WTC11 (cell line): ENCODE measurements at places on chromosomes 2 and 18. TPM values are rescaled to one million over a fixed set of nuclear protein-coding genes. Genes with fewer than 3 reads are reported as not detected.

Gene RTP5
- not detected in 3 replicates for total RNA-seq

GRCh38 chr2:7083580-7084509 lies 166.6 kb downstream of the RNF144A start:
- peak; percentile 39 for DNase-seq
- H3K27ac ChIP-seq: no peak overlapping the region
- H3K36me3 ChIP-seq: no peaks in the 10 kb centered on the region
- no peaks in the 10 kb centered on the region for H3K4me1 ChIP-seq

DNA sequence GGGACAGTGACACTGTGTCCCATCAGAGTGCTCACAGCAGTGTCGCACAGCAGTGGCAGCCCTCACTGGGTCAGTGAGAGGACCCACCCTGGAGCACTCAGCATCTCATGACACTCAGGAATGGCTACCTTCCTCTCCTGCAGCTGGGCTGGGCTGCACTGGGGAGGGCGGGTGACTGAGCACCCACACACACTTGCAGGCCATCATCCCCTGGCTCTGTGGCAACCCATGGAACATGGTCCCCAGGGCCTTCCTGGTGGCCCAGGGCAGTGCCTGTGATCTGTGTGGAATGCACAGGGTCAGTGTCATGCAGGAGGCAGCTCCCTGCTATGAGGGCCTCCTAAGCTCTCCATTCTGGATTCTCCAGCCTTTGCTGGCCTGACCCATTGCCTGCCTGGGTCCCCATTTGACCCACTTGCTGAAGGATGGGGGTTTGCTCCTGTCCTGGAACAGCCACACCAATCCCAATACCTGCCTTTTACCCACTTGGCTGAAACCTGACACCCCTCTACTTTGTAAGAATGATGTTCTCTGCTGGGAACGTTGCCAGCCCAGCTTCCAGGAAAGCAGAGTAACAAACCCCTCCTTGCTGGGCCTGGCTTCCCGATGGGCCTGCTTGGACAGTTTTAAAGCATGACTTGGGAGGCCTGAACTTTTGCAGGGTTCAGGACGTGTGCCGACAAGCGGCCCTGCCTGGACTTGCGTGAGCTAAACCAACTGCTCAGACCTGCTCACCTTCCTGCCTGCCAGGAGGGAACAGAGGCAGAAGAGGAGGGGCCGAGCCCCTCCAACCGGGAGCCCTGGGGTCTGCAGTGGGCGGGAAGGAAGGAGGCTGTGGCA lies 13.7 kb downstream of the HS6ST1 start:
- H3K4me3 ChIP-seq: no peak overlapping the region
- H3K27me3 ChIP-seq: no peaks in the 10 kb centered on the region
- H3K4me1 ChIP-seq: peaks cover 57% of the 10 kb centered on the region
- no peaks in the 10 kb centered on the region for H3K36me3 ChIP-seq
- DNase-seq: peak; percentile 48

Gene SCYGR5
- not detected in 3 replicates for total RNA-seq

Gene HSBP1L1
- 1.4 to 1.7 TPM (median 1.6 TPM) in 3 replicates for total RNA-seq

Gene TRIP12
- total RNA-seq: 146 to 152 TPM (median 149 TPM) in 3 replicates

DNA sequence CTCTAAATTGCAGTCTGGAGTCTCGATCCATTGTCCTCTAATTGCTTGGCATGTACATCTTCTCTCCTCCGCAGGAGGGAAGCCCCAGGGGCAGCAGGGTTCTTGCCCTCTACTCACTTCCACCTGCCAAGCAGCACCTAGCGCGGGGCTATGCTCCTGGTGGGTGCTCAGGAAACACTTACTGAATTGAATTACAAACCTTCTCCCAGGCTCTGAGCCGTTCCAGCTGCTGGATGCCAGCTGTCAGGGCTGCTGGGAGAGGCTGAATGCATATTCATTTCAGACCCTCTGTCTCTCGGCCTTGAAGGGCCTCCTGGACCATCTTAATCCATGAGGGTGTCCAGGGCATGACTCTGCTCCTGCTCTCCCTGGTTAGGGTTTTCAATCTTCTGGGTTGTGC lies 94.0 kb downstream of the CELF4 start:
- no peak overlapping the region for H3K4me3 ChIP-seq
- no peak for DNase-seq
- peaks cover 3% of the 10 kb centered on the region for H3K27me3 ChIP-seq
- no peaks in the 10 kb centered on the region for H3K36me3 ChIP-seq

DNA sequence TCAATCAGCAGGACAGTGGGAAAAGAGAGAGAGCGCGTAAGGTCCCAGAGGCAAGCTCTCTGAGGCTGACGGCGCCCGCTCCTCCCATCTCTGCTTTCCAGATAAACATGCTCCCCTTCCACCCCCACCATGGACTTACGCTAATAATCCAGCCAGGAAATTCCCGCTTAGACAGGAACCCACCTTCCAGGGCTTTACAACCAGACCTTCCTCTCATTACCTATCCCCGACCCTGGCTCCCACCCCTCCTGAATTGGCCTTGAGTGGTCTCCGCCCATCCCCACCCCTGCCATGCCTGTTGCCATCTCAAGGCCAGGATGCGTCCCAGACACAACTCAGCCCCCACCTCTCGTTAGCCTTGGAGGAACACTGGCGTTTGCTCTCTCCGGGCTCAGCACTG lies 131.1 kb downstream of the SMAD2 start:
- DNase-seq: no peak
- H3K4me1 ChIP-seq: peaks cover 18% of the 10 kb centered on the region
- H3K27me3 ChIP-seq: no peaks in the 10 kb centered on the region
- no peak overlapping the region for H3K4me3 ChIP-seq

- DNase-seq: no peak
- no peak overlapping the region for H3K4me3 ChIP-seq
- no peaks in the 10 kb centered on the region for H3K36me3 ChIP-seq
- no peaks in the 10 kb centered on the region for H3K4me1 ChIP-seq
Observed at GRCh38 chr2:113138428-113139322, 11.3 kb downstream of the IL1RN start.

- H3K36me3 ChIP-seq: peaks cover 2% of the 10 kb centered on the region; the same call in 1 of the 2 replicates
- H3K4me1 ChIP-seq: no peaks in the 10 kb centered on the region
- no peak overlapping the region for H3K4me3 ChIP-seq
- H3K27ac ChIP-seq: no peak overlapping the region
Observed at GRCh38 chr2:157504623-157505022, 60.7 kb upstream of the CYTIP start.

GRCh38 chr2:227125506-227125905 lies 38.5 kb downstream of the COL4A4 start:
- peak; percentile 65 for DNase-seq
- H3K4me3 ChIP-seq: no peak overlapping the region
- H3K27me3 ChIP-seq: no peaks in the 10 kb centered on the region
- peaks cover 9% of the 10 kb centered on the region for H3K4me1 ChIP-seq
- no peak overlapping the region for H3K27ac ChIP-seq

- no peak for DNase-seq
- no peak overlapping the region for H3K27ac ChIP-seq
- no peaks in the 10 kb centered on the region for H3K27me3 ChIP-seq
- no peaks in the 10 kb centered on the region for H3K36me3 ChIP-seq
Observed at GRCh38 chr2:137231628-137232027, 466.3 kb downstream of the THSD7B start.

DNA sequence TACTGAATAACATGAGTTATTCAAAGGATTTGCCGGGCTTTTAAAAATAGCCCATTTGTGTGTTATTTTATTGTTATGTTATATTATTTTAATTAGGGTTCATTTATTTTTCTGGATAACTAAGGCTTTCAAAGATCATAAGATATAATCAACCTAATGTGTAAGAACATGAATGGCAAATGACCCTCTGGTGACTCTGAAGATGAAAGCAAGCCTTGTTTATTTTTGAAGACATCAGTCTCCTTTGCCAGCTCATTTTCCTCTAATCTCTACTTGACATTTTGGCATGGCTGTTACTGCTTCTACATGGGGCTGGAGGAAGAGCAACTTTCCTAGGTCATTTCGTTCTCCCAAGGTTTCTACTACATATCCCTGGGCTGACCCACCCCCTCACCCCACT lies 10.6 kb downstream of the FAP start:
- DNase-seq: no peak
- no peak overlapping the region for H3K4me3 ChIP-seq
- no peak overlapping the region for H3K27ac ChIP-seq
- no peaks in the 10 kb centered on the region for H3K27me3 ChIP-seq
- H3K36me3 ChIP-seq: 0 out of 2 replicates have a peak, but pooled peaks cover 2% of the 10 kb centered on the region

Gene TUBB8B
- 0.94 to 1.6 TPM (median 1.2 TPM) in 3 replicates for total RNA-seq

Gene DSG1
- total RNA-seq: 0.07 to 0.09 TPM in 2 of 3 replicates, not detected in the other

Gene CLEC4F
- not detected in 3 replicates for total RNA-seq

Gene TMEM198
- total RNA-seq: 7.1 to 8.1 TPM (median 7.3 TPM) in 3 replicates

DNA sequence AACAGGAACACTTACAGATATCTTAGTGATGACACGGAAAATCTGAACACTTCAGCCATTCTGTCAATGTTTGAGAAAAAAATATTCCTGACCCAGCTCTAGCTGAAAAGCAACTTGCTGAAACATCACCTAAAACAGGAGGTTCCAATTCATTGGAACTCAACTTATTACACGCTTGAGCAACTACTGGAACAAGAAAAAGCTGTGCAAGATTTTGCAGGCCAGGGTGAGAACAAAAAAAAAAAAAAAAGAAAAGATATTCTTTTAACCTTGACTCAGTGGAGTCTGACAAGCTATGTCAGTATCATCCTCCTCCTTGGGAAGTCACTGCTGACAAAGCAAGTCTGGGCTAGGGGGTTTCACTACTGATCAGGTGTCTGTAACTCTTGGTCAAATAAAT lies 351.0 kb downstream of the SS18 start:
- peaks cover 55% of the 10 kb centered on the region for H3K27me3 ChIP-seq
- H3K36me3 ChIP-seq: no peaks in the 10 kb centered on the region
- no peak overlapping the region for H3K27ac ChIP-seq
- peaks cover 55% of the 10 kb centered on the region for H3K4me1 ChIP-seq

Gene APLF
- 2.7 to 4.0 TPM (median 3.9 TPM) in 3 replicates for total RNA-seq

- no peak for DNase-seq
- H3K27me3 ChIP-seq: no peaks in the 10 kb centered on the region
- no peak overlapping the region for H3K4me3 ChIP-seq
- H3K4me1 ChIP-seq: peaks cover 32% of the 10 kb centered on the region
Observed at GRCh38 chr18:36942264-36942663, 113.3 kb downstream of the KIAA1328 start.

DNA sequence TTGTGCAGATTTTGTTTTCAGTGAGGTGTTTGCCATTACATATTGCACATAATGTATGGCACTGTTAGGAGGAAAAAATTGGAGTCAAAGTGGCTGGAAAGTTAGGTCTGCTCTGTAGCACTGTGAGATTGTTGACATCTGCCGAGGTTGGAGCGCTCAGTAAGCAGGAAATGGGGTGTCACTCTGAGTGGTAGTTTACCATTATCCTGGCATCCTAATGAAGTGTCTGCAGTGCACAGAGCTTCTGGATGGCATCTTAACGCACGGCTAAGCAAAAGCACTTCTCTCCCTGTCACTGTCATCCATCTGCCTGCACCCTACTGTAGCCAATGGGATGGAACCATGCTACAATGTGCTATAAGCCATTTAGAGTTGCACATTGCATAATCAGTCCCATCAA lies 561.9 kb downstream of the ARHGAP15 start:
- DNase-seq: no peak
- H3K4me1 ChIP-seq: peaks cover 63% of the 10 kb centered on the region
- H3K36me3 ChIP-seq: no peaks in the 10 kb centered on the region
- H3K4me3 ChIP-seq: no peak overlapping the region
- no peaks in the 10 kb centered on the region for H3K27me3 ChIP-seq

DNA sequence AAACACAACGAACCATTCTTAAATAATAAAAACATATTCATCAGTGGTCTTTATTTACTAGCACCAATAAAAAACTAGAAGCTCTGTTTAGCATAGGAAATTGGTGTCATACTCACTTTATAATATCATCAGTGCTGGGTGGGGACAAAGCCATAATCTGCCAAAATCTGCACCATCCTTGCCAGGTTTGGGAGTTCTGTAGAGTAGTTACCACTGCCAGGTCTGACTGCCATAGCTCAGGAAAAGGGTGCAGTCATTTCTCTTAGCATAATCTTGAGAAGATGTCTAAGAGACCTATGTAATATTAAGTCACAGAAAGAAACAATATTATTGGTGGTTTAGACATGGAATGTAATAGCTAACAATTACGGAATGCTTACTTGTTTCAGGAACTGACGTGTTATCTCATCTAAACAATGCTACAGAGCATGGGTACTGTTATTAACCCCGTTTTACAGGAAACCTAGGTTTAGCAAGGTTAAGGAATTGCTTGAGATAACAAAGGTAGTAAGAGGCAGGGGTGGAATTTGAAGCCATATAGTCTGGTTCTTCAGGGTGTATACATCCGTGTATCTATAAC lies 1.6 kb upstream of the MARCHF7 start:
- H3K4me3 ChIP-seq: peak overlapping the region; percentile 47
- H3K36me3 ChIP-seq: peaks cover 5% of the 10 kb centered on the region
- H3K4me1 ChIP-seq: peaks cover 30% of the 10 kb centered on the region

- H3K4me3 ChIP-seq: no peak overlapping the region
- no peak overlapping the region for H3K27ac ChIP-seq
- no peaks in the 10 kb centered on the region for H3K4me1 ChIP-seq
- peaks cover 27% of the 10 kb centered on the region for H3K27me3 ChIP-seq
- DNase-seq: no peak
Observed at GRCh38 chr2:214604861-214605260, 194.0 kb downstream of the VWC2L start.

Gene PROKR1
- total RNA-seq: 2.6 to 4.4 TPM (median 2.8 TPM) in 3 replicates

GRCh38 chr18:37864122-37864521 lies 298.5 kb upstream of the CELF4 start:
- H3K27me3 ChIP-seq: no peaks in the 10 kb centered on the region; the same call in 1 of the 2 replicates
- DNase-seq: no peak
- H3K4me3 ChIP-seq: no peak overlapping the region
- H3K27ac ChIP-seq: no peak overlapping the region
- H3K4me1 ChIP-seq: no peaks in the 10 kb centered on the region

Gene KCNS3
- 17.4 to 25.2 TPM (median 18.1 TPM) in 3 replicates for total RNA-seq

DNA sequence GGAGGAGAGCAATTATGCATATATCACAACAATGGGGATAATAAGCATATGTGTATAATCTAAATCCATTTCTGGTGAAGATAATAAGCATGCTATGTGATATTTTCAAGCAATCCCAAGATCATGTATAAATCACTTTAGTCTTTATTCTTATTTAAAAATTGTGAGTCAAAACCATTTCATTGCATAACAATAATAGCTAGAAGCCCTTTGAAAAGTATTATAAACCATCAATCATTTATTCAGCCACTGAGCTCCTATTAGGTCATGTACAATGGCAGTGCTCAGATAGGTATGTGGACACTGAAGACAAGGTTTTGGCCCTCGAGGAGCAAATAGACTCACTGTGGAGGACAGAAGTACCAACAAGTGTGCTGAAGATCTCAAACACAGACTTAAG lies 113.1 kb downstream of the CDCA7 start:
- H3K4me1 ChIP-seq: peaks cover 6% of the 10 kb centered on the region; the same call in 1 of the 2 replicates
- no peaks in the 10 kb centered on the region for H3K27me3 ChIP-seq
- no peak for DNase-seq
- no peak overlapping the region for H3K27ac ChIP-seq
- no peak overlapping the region for H3K4me3 ChIP-seq

Gene IL36B
- total RNA-seq: not detected in 3 replicates

DNA sequence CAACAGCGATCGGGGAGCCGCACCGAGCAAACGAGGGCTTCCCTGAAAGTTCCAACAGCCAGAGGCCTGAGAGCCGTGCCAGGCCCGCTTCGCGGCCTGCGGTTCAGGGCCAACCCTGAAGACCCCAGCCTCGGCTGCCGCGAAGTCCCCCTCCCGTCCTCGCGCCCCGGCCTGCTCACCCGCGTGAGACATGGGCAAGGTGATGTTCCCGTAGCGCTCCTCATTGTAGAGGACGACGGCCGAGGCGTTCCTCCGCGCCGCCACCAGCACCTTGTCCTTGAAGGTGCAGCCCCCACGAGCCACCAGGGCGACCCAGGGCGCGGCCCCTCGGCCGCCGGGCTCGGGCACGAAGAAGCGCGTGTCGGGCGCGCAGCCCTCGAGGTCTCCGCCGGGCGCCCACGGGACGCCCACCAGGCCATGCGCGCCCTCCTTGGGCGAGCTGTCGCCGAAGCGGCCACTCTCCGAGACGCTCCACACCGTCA lies 510 bp downstream of the RNF149 start:
- peaks cover 9% of the 10 kb centered on the region for H3K27me3 ChIP-seq
- H3K27ac ChIP-seq: no peak overlapping the region
- peaks cover 50% of the 10 kb centered on the region for H3K4me1 ChIP-seq
- DNase-seq: peak; percentile 35
